ENCODE measurements at places on chromosomes 16 and 17.
A peak's percentile ranks its signal among the peaks of the same experiment; 100 is the strongest.

GRCh38 chr17:40936976-40937375, 470 bp downstream of the KRT23 start:
- DNase-seq, result no peak

GRCh38 chr17:57739402-57740234, 5.5 kb downstream of the CCDC182 start:
- no peak for DNase-seq

DNA sequence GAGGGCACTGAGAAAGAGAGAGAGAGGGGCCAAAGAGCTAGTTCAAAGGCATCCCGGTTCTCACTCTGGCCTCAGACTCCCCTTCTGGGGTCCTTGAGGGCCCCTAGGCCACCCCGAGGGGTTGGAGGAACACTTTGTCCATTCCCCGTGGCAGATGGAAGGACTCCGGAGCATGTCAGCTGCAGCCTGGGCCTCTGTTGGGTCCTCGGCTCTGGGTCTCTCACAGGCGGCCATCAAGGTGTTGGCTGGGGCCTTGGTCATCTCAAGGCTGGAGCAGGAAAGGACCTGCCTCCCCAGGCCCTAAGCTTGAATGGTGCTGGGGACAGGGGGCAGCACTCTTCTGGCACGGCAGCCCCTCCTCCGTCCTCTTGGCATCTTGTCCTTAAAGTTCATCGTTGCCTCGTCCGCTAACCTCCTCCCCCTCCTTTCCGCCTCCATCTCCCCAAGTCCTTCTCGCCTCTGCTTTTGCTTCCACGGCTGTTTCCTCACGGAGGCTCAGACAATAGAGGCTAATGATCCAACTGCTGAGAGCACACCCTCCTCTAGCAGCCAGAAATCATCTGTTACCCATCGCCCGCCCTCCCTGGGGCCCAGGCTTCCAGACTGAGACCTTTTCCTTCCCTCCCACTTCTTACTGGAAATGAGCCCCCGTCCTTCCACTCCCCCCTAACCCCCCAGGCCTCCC, 23.3 kb downstream of the CCR7 start:
- DNase-seq, result no peak

- no peak for DNase-seq
These were observed 1.9 kb downstream of the CMC2 start for GRCh38 chr16:81004646-81005353.

GRCh38 chr17:9647014-9647413, 1.7 kb downstream of the USP43 start:
- no peak for DNase-seq

- DNase-seq, result no peak
These were observed 1.1 kb upstream of the DOC2A start for GRCh38 chr16:30011714-30012504.

DNA sequence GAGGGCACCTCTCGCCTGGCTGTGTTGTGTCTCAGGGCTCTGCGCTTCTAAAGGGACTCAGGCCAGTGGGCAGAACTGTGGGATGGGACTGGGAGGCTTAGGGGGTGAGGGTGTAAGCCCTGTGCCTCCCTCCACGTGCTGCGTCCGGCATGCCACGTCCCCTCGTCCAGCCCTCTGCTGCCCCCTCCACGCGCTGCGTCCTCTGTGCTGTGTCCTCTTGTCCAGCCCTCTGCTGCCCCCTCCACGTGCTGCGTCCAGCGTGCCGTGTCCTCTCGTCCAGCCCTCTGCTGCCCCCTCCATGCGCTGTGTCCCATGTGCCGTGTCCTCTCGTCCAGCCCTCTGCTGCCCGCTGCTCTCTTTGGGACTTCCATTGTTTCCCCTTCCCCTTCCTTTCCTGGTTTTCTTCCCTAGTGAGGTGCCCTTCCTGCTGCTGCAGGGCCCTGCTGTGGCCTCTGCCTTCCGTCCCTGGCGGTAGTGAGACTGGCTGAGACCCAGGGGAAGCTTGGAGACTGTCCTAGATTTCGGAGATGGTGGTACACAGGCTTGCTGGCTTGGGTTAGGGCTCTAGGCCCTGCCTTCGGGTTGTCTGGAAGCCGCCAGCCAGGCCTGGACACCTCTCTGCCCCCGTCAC, 6.4 kb upstream of the ZNF750 start:
- DNase-seq, result no peak

DNA sequence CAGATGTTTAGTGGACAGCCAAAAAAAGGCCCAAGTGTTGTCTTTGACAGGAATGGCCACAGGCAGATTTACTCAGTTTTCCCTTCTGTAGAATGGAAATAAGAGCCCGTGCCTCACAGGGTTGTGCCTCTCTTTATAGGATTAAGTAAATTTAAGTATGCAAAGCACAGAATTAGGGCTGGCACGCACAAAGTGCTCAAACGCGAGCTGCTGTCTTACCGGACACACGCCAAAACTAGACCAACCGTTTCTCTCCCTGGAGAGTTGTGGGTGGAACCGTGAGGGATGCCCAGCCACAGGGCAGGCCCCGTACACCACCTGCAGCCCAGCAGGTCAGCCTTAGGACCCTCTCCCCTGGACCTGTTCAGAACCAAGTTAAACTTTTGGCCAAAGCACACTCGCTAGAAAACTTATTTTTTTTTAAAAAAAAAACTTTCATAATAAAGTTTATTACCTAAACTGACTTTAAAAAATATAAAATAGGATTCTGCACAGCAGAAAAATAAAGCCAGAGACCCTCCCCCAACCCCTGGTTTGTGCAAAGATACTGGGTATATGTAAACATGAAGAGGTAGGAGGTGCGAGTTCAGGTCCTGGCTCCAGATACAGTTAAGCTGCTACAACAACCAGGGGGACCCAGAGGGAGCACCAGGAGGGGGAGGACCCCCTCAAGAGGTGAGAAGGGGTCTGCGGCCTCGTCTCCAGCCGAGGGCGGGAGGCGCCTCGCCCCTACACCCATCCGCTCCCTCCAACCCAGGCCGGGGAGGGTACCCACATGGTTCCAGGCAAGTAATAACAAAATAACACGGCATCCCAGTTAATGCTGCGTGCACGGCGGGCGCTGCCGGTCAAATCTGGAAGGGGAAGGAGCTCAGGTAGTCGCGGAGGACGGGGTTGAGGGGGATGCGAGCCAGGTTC, 1.8 kb downstream of the SOCS1 start:
- peak; percentile 84 for DNase-seq

GRCh38 chr17:356671-357434, 4.2 kb upstream of the RPH3AL start:
- DNase-seq, result no peak

DNA sequence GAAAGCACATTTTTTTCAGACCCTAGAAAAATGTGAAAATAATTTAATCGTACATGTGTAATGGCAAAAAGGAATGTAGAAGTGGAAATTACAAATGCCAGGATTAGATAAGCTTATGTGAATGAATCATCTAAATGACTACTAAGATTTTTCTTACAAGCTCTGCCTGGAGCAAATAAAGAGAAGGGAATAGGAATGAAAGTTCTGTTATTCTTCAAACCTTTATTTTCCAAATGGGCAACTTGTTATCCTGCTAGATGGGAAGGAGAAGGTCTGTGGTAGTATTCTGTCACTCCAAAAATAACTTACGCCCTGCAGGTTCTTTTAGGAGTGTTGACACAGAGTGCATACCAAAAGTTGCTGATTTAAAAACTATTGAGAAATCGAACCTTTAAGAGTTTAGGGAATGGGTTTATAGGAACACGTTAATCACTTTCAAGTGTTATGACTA, 9.7 kb downstream of the CTCF start:
- no peak for DNase-seq

- DNase-seq, result no peak
These were observed 196.0 kb downstream of the RAB11FIP4 start for GRCh38 chr17:31587462-31587861.

- no peak for DNase-seq
These were observed 248.9 kb upstream of the MON1B start for GRCh38 chr16:76942089-76942488.

DNA sequence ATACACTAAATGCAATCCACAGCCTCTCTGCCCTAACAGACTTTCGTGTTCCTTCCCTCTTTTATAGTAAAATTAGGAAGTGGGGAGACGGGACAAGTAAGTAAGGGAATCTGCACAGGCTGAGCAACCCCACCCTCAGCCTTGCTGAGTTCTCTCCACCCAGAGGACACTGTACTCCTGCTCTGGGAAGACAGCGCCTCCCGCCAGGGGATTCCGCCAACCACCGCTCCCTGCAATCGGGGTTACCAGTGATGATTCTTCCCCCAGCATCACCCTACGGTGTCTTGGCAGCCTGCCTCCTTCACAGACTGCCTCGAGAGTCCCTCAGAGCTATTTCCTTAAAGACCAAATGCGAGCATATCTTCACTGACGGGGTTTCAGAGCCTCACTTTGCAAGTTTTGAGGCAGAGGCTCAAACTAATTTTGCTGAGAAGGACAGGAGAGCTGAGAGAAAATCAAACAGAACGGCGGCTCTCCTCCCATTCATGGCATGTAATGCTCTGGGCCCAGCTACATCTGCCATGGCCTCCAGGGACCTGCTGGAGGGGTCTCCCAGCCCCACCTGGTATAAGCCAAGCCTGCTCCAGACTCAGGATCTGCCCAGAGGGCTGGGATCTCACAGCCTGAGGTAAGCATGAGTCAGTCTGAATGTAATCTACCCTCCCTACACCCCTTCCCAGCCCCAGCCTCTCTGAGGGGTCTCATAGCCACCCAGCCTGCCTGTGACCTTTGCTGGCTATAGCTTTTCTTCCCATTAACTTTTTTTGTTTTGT, 22.7 kb upstream of the ASGR2 start:
- DNase-seq, result no peak

DNA sequence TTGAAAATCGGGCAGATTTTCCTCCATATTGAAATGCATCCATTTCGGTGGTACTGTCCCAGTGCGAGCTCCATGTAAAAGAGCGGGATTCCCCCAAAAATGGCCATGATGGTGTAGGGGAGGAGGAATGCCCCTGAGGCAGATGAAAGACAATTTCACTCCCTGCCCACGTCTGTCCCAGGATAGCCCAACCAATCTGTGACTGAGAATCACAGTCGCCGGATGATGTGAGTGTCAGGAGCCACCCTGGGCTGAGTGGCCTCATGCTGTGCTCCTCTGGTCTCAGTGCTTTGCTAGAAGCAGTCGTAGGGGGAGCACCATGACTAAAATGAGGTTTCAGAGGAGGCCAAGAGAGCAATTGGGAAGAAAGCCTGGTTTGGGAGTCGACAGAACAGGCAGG, 16.7 kb downstream of the SLC6A4 start:
- no peak for DNase-seq

DNA sequence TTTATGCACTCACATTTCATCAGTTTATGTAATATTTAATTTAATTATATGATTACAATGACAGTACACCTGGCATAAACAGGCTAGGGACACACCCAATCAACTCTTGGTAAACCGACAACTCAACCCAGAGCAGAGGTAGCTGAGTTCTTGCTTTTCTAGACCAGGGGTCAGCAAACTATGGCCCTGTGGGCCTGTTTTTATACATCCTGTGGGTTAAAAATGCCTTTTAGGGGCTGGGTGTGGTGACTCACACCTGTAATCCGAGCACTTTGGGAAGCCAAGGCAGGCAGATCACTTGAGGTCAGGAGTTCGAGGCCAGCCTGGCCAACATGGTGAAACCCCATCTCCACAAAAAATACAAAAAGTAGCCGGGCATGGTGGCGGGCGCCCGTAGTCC, 99.2 kb upstream of the TMEM97 start:
- DNase-seq, result no peak

- peak; percentile 86 for DNase-seq
These were observed 25.9 kb upstream of the TNFRSF13B start for GRCh38 chr17:16997514-16998429.

DNA sequence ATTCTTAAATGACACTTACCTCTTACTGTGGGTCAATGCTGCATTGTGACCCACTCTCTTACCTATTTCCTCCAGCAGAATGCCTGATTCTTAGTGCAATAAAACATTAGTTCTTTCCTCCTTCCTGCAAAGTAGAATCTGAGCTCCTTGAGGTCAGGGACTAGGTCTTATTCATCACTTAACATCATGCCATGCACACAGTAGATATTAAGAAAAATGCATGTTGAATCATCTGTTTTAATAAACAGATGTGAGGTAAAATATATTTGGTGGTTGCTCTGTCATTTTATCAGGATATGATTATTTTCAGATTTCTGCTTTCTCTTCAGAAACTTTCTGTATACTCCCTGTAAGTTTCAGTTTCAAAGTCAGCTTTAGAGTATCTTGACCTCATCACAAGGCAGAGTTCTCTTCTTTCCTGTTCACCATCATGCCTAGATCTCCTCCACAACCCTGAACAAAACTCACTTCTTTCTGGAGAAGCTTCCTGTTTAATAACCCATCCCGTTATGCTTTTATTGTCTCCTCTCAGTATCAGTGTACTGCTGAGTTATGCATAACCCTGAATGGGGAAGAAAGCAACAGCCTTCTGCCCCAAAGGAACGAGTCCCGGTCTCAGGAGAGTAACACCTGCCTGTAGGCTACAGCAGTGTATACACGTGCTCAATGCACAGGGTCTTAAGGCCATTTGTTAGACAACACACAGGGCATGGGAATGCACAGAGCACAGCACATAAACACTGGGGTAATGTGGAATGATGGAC, 30.3 kb upstream of the SUPT4H1 start:
- no peak for DNase-seq

GRCh38 chr17:39199820-39200069, 338 bp upstream of the RPL19 start:
- peak; percentile 89 for DNase-seq

DNA sequence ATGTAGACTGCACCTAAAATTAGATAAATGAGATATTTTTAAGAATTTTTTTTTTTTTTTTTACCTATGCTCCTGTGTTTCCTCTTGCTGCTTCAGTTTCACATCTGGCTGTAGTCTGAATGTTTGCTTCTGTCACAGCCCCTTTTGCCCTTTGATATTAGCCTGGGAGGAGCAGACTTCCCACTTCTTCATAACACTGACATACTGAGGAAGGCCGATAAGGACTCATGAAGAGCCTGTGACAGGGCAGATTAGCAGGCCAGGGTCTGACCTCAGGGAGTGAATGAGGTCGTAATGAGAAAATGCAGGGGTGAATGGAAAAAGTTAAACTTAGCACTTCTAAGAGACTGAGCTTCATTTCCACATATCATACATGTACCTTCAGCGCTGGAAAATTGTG, at the start of gene SLFN14:
SLFN14 (minus strand) TSS at position 117 of the 400 bp plus-strand sequence. CDS start 2,757 bp downstream, outside the sequence.
- DNase-seq, result no peak

- DNase-seq, result no peak
These were observed 2.4 kb upstream of the SLC5A10 start for GRCh38 chr17:18949566-18949965.

DNA sequence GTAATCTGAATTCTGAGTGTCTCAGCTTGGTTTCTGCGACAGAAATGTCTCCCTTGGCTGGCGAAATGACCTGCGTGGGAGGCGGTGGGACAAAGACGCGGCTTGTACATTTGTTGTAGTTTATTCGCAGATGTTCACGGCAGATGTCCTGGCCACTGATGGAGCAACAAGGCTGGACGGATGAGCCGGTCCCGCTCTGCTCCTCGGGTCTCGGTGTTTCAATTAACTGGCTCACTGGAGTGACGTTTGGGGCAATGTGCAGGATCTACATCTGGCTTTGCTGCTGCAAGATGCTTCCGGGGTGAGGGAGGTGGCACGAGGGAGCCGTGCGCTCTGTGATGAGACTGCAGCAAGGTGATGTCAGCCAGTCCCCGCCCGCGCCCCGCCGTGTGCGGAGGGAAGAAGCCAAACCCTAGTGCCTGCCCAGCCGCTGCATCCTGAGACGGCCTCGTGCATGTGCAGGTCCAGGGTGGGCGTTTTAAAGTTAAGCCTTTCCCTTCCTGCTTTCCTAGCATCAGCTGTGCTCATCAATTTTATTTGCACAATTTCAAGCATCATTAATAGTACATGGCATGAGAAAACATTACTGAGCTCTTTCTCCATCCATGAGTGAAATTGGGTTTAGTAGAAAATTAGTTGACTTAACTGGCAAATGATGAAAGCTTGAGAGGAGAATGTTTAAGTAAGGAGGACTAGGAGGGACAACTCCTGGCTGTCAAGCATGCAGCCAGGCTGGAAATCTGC, 44.4 kb downstream of the MGAT5B start:
- no peak for DNase-seq

GRCh38 chr16:65749506-65749905, 617.0 kb upstream of the CDH5 start:
- no peak for DNase-seq
